CD8-positive, alpha-beta T cell (primary cell): ENCODE measurements at places on chromosomes 7 and 10. TPM values are rescaled to one million over a fixed set of nuclear protein-coding genes. Genes with fewer than 3 reads are reported as not detected.

- DNase-seq: peak; percentile 34
Observed at GRCh38 chr7:24963218-24963617, 16.8 kb downstream of the OSBPL3 start.

GRCh38 chr7:143356414-143357050, 6.0 kb downstream of the FAM131B start:
- DNase-seq: no peak

DNA sequence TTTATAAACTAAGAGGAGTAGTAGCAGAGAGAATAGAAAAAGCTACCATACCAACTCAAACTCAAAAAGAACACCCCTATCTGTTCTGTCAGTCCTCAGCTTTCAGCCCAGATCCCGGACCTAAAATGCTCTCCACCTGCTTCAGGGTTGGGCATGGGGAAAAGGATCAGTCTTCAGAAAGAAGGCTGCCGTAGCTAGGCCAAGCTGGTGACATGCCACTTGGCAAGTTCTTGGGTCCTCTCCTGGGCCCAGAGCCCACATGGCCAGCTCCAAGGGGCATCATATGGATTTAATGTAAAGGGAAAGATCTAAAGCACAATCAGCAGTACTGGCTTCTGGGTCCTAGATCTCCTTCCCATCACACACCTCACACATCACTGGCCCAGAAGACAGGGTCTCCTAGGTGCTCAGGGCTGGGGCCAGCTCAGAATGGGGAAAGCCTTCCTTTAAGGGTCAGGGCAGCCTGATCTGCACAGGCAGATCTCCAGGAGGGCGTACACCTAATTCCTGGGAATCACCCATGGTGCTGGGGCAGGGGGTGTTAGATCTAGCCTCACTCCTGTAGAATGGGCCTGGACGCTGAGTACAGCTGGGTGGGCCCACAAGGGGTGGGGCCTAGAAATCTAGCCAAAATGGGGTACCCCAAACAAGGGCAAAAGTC, 2.5 kb downstream of the VAX1 start:
- no peak for DNase-seq

CC2D2B gene
- total RNA-seq: not detected

- no peak for DNase-seq
Observed at GRCh38 chr7:31883761-31884164, 186.4 kb downstream of the PDE1C start.

- no peak for DNase-seq
Observed at GRCh38 chr10:96709525-96709924, 10.8 kb downstream of the PIK3AP1 start.

SMO gene
- not detected for total RNA-seq

DNA sequence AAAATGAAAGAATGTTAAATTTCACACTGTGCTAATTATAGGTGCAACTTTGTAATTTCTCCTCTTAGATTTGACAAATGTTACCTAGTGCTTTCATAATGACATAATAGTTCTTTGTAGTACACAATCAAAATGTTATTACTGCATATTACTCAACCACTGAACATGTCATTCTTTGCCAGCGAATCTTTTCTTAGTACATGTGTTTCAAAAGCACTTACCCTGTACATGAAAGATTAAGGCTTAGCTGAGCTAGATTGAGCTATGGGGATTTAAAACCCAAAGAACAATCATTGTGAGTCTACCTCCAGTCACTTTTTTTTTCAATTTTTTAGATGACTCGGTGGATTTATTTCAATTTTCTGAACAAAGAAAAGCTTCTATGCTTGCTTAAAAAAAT, 123.5 kb upstream of the FERD3L start:
- no peak for DNase-seq

DNA sequence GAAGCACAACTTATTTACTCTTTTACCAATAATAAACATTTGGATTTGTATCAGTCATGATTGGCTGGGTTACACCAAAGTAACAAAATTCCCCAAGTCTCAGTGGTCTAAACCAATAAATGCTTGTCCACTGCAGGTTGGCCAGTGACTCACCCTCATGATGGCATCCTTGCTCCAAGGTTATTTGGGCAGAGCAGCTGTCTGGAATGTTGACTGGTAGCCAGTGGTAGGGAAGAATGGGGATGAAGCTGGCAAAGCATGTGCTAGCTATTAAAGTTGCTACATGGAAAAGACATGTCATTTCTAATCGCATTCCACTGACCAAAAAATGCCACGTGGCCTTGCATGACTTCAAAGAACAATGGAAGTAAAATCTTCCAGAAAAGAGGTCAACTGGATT, 1168.7 kb upstream of the CELF2 start:
- DNase-seq: no peak

TMEM178B gene
- total RNA-seq: 0.03 TPM

IFIT1B gene
- total RNA-seq: not detected

- DNase-seq: no peak
Observed at GRCh38 chr7:159193543-159194090, 49.0 kb upstream of the VIPR2 start.

- DNase-seq: no peak
Observed at GRCh38 chr10:113927440-113927839, 73.0 kb downstream of the NHLRC2 start.

- DNase-seq: no peak
Observed at GRCh38 chr7:116249969-116250553, 39.7 kb downstream of the TES start.

DNA sequence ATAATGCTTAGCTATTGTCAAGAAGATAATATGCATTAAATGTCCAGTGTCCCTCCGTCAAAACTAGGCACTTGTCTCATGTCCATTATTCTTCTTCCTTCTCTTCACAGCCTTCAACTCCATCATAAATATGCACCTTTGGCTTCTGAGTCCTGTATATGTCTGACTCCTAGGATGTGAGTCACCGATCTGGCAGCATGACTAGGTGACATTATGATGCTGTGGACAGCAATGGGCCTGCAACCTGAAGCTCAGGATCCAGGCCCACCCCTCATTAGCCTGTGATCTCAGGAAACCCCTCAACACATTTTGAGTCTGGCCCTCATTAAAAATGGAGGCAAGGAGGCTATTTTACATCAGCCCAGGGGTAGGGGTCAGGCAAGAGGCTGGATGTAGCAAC, 362.5 kb upstream of the ZMIZ1 start:
- DNase-seq: no peak

CDHR3 gene
- 4.3 TPM for total RNA-seq

GRCh38 chr7:87876869-87877234, 559 bp downstream of the DBF4 start:
- peak; percentile 45 for DNase-seq

DNA sequence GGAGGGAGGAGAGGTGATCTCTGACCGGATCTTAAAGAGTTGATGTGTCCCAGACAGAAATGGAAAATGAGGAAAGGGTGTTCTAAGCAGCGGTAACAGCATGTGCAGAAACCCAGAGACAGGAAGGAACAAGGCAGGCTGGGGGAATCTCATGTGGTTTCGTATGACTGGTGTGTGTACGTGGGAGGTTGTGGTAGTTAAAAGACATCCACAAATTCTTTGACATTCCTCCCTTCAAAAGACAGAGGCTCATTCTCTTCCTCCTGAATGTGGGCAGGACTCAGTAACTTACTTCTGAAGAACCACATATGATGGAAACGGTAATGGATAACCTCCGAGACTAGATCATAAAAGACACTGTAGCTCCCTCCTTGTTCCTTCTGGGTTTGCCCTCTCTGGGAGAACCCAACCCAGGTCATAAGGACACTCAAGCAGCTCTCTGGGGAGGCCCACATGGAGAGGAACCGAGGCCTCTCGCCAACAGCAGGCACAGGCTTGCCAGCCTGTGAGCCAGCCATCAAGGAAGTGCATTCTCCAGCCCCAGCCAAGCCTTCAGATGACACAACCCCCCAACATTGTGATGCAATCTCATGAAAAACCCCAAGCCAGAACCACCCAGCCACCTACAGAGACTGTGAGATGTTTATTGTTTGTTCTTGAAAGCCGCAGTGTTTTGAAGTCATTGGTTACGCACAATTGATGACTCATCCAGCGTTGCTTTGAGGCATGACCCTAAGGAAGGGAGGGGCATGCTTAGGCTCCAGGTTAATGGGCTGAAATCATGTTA, 116.0 kb downstream of the SLIT1 start:
- no peak for DNase-seq

CNPY1 gene
- total RNA-seq: not detected

DNA sequence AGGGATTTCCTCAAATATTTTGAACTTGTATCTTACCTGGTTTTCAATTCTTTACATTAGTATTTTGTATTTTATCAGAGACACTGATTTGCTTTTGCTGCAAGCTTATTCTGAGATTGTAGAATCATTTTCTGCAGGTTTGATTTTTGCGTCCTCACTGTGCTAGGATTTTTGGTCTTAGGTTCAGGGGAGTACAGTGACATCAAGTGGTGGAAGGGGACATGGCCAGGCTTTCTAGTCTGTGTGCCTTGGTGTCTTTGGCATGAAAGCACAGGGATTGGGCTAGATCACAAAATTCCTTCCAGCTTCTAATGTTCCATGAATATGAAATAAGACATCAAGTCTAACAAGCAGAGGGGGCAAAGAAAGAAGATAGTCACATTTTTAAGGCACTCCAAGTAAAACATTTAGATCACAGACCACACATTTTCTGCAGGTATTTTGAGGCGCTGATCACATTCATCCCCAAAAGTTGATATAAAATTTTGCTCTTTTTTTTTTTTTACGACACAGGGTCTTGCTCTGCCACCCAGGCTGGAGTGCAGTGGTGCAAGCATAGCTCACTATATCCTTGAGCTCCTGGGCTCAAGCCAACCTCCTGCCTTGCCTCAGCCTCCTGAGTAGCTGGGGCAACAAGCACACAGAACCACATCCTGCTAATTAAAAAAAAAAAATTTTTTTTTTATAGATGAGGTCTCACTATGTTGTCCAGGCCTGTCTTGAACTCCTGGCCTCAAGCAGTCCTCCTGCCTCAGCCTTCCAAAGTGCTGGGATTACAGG, 124.4 kb downstream of the PON1 start:
- peak; percentile 6 for DNase-seq

- DNase-seq: no peak
Observed at GRCh38 chr10:52443419-52444388, 129.6 kb downstream of the DKK1 start.

GRCh38 chr7:139482662-139483466, 609 bp downstream of the KLRG2 start:
- no peak for DNase-seq

LRGUK gene
- 0.71 TPM for total RNA-seq
